Fibroblast of upper back skin (primary cell): ENCODE measurements at places on chromosomes 7 and 10.

GRCh38 chr10:122323189-122323588 lies 51.3 kb upstream of the PLEKHA1 start:
- no peak for DNase-seq

DNA sequence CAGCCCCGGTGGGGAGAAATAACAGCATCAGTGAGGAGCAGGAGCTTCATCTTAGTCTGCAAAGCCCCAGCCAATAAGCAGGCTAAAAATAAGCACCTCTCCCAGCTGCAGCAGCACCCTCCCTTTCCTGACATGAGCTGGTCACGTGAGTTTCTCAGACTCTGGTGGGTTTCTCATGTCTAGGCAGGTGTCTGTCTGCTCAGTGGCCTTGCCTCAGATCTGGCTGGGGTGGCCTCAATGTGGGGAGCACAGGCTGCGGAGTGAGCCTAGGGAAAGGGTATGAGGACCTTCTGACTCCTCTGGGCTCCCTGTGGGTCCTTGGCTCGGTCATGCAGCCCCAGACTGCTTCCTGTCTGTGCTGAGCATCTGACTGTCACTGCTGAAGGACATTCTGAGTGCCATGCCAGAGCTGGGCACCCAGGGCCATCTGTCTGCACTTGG lies 81.6 kb upstream of the LRRC4 start:
- no peak for DNase-seq

- no peak for DNase-seq
Measured at GRCh38 chr10:14717552-14717951, 57.1 kb downstream of the FAM107B start.

DNA sequence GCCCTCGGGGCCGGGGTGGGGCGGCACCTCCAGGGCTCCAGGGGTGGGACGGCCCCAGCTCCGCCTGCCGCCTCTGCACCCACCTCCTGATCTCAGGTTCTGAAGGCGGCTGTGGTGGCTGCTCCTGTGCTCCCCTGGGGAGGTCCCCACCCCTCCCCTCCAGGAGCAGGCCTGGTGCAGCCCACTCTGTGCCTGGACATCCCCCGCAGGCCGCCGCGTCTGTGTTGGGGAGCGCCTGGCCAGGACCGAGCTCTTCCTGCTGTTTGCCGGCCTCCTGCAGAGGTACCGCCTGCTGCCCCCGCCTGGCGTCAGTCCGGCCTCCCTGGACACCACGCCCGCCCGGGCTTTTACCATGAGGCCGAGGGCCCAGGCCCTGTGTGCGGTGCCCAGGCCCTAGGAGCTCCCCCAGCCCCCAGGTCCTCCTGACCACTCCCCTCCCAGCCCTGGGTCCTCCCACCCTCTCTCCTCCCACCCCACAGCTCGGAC lies 5.5 kb downstream of the CYP2W1 start:
- peak; percentile 6 for DNase-seq

- DNase-seq: peak; percentile 5
Measured at GRCh38 chr10:101778781-101779543, 3.0 kb upstream of the FGF8 start.

DNA sequence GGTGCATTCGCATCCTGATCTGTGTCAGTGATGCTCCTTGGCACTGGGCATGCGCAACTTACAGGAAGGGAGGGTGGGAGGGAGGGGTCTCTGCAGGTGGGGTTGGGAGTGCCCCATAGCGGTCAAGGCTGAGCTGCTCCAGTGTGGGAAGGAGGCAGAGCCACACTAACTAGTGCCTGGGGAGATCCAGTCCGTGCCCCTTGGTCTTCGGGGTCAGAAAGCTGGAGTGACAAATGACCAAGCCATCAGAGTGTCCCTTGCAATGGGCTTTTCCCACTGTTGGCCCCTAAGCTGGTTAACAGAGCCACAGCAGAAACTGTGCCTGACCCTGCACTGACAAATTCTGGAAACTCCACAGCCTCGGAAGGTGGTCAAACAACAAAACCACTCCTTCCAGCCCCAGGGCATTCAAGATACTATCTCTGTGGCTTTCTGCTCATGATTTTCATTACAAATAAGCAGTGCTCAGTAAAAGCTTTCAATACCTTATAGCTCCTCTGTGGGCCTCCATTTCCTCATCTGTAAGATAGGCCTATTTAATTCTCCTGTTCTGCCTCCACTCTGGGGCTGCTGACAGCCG lies 138.1 kb upstream of the UNC5B start:
- no peak for DNase-seq

- no peak for DNase-seq
Measured at GRCh38 chr10:30528429-30528786, 94.4 kb downstream of the MAP3K8 start.

- DNase-seq: no peak
Measured at GRCh38 chr10:119726676-119727261, 919 bp downstream of the INPP5F start.

- peak; percentile 79 for DNase-seq
Measured at GRCh38 chr10:95246582-95247051, 44.2 kb downstream of the PDLIM1 start.

DNA sequence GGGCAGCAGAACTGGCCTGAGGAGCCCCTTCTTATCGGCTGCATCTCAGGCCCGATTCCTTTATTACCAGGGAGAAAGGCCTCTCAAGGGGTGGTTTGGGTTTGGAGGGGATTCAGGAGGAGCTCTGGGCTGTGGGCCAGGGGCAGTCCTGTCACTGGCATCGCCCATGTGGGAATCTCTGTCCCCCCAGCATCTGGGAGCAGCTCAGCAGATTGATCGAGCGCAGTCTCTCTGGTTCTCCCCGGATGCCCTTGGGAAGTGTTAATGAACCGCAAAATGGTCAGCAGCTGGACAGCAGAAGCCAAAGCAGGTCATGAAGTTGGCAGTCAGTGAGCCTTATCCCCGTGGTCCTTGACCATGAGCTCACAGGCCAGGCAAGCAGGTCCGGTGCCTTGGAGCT lies 104.4 kb upstream of the ANLN start:
- DNase-seq: no peak

DNA sequence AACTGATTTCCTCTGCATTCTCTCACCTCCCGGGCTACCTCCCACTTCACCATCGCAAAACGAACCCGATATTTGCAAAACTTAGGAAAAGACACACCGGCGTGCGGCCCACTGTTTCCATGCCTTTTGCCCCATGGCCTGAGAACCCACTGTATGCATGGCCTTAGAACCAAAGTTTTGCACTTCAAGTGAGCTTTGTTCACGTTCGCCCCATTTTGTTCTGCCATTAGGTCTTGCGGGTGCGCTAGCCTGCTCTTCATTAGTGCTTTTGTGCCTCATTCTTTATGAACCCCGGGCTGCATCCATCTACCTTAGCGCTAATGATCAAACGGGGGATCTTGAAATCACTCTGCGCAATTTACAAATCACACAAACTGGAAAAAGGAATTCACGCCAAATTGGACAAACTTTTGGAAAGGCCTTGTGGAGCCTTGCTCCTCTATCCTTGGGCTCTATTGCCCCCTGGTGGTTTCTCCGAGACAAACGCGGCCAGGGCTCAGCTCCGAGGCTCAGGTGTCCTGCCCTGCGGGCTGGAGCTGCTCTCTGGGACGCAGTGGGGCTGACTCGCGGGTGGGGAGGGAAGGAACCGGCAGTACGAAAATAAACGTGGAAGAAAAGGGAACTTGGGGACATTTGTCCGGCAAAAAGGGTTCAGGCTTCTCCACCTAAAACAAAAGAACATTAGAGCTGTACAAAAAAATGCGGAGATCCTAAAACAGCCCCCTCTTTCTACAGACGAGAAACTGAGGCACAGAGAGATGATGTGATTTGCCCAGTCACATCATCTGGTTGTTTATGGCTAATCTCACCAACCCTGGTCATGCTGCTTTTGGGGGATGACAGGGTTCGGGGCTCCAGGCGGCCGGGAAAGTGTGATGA lies 300.4 kb upstream of the NFE2L3 start:
- peak; percentile 82 for DNase-seq

GRCh38 chr10:27537787-27538186 lies 33.7 kb downstream of the RAB18 start:
- no peak for DNase-seq

- peak; percentile 3 for DNase-seq
Measured at GRCh38 chr7:98165827-98166667, 45.2 kb upstream of the BHLHA15 start.

DNA sequence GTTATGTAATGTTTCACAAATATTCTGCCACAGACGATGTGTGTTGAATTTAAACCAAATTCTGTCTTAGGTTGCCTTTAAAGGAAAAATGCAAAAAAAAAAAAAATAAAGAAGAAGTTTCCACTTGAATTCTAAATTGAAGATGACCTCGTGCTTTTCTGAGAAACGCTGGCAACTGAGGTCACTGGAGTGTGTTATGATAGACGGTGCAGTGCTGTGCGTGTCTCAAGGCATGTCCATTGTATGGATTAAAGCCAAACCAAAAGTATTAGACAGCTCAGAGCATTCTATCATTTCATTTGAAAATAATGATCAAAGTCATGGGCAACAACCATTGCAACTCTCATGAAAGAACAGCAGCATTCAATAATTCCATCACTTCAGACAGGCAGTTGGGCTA lies 483.9 kb downstream of the GRM8 start:
- peak; percentile 1 for DNase-seq

DNA sequence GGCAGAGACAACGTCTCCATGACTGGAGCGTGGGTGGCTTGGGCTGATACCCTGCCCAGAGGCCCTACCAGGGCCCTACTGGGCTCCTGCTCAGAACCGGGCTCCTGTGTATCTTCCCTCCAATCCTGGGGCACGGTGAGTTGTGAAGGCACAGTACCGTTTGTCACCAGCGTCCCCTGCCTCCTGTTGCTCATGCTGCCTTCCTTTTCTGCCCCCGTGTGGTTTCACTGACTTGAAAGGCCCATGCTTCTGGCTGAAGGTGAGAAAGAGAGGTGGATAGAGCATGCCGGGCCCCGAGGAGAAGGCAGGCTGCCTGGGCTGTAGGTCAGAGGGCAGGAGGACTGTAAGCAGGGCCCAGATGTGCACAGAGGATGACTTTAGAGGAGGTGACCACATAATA lies 9.1 kb upstream of the DMBT1 start:
- DNase-seq: no peak

- peak; percentile 29 for DNase-seq
Measured at GRCh38 chr10:11874568-11875493, 51.7 kb downstream of the PROSER2 start.

DNA sequence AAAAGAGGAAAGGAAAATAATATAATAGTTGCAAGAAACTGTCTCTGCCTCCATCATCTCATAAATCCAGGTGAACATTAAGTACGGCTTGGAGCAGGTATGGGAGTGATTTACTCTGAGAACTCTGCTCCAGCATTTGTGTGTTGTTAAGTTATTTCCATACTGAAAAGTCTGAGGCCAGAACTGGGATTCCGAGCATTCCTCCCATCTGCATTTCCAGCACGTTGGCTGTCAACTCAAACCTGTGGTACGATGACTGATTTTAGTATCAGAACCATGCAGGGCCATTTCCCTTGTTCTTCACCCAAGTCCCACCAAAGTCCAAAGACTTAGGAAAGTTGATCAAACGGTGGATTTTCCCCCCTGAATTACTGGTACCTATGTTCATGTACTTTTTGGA lies 104.9 kb downstream of the CREB5 start:
- DNase-seq: peak; percentile 46

GRCh38 chr10:282294-283139 lies 147.3 kb downstream of the ZMYND11 start:
- peak; percentile 80 for DNase-seq

- DNase-seq: no peak
Measured at GRCh38 chr7:51280156-51280555, 36.5 kb downstream of the COBL start.

DNA sequence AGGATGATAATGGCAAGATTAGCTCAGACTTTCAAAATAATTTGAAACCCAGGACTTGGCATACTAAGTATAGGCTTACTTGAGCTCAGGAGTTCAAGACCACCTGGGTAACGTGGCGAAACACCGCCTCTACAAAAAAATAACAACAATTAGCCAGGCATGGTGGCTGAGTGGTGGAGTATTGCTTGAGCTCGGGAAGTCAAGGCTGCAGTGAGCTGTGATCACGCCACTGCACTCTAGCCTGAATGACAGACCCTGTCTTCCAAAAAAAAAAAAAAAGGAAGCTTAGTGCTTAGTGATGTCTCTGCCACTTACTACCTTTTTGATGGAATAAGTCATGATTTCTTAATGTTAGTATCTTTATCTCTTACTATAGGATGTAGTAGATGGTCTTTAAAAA lies 25.5 kb downstream of the RABGEF1 start:
- DNase-seq: no peak

DNA sequence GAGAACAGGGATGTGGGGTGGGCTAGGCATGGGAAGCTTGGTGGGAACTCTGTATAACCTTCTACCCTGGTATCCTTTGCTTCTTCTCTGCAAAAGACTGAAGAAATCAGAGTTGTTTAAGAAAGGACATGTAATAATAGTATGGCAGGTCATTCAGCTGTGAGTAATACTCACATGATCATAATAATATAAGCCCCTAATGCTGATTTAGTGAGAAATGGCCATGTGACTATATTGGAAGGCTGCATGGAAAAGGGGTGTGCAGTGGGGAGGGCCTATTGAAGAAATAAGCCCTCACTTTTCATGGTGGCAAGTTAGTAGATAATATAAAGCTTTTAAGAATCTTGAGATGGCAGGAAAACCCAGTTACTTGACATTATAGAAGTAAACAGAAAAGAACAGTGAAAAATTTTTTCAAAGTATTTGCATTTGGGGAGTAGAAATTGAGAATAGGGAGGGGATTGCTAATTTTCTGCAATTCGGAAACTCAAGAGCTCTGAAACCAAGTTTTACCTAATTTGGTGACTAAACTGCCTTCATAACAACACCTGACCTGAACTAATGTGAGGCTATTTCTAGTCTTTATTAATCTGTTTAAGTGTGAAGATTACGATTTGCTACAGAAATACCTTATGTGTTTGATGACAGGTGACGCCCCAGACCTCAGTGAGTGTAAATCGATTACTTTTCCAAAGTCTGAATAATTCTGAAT lies 44.4 kb downstream of the ATXN7L1 start:
- DNase-seq: no peak

DNA sequence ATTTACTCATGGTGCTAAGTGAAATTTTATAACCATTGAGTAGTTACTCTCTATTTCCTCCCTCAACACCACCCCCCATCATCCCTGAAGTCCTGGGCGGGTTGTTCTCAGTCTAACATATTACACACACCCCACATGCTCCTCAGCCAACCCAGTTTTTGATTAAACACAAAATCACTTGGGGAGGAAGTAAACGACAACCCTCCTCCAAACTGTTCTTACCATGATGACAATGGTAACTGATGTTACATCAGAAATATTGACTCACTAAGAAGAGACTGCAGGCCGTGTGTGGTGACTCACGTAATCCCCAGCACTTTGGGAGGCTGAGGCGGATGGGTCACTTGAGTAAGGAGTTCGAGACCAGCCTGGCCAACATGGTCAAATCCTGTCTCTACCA lies 44.2 kb downstream of the RAB11FIP2 start:
- peak; percentile 80 for DNase-seq

- no peak for DNase-seq
Measured at GRCh38 chr7:8175929-8176369, 86.0 kb downstream of the ICA1 start.
